ENCODE measurements at places on chromosomes 16 and 17.

GRCh38 chr17:76530811-76531485 is 6.6 kb downstream of the CYGB start:
- no peak for DNase-seq
- H3K27ac ChIP-seq = no peak overlapping the region
- no peak overlapping the region for H3K4me3 ChIP-seq
- no peaks in the 10 kb centered on the region for H3K36me3 ChIP-seq
- H3K4me1 ChIP-seq = peaks cover 39% of the 10 kb centered on the region
- no peaks in the 10 kb centered on the region for H3K27me3 ChIP-seq

DNA sequence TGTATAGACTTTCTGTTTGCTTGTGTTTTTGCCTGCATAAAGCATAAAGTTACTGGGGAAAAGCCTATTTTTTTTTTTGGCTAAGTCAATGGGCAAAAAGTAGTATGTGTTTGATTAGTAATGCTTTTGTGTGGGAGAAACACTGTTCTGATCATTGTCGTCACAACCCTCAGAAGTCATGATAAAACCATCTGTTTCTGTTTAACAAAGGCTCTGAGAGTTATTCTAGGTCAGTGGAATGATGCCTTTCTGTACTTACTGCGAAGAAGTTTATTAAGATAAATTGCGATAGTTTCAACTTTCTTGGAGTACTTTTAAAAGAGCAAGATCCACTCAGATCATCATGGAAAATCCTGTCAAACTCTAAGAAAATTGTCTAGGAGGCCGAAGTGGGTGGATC is 80.9 kb downstream of the PRKCA start:
- H3K36me3 ChIP-seq = no peaks in the 10 kb centered on the region
- H3K27ac ChIP-seq = peak overlapping the region; percentile 27
- peak; percentile 98 for DNase-seq
- H3K27me3 ChIP-seq = no peaks in the 10 kb centered on the region

GRCh38 chr17:73128496-73128895 is 36.0 kb upstream of the SLC39A11 start:
- no peaks in the 10 kb centered on the region for H3K27me3 ChIP-seq
- no peak overlapping the region for H3K27ac ChIP-seq
- DNase-seq = no peak
- no peak overlapping the region for H3K4me3 ChIP-seq
- H3K36me3 ChIP-seq = no peaks in the 10 kb centered on the region

GRCh38 chr17:4838309-4838785 is 5.2 kb downstream of the MINK1 start:
- no peaks in the 10 kb centered on the region for H3K27me3 ChIP-seq
- H3K4me1 ChIP-seq = peaks cover 15% of the 10 kb centered on the region
- H3K4me3 ChIP-seq = no peak overlapping the region
- no peak for DNase-seq
- H3K27ac ChIP-seq = no peak overlapping the region

- H3K4me3 ChIP-seq = no peak overlapping the region
- no peak overlapping the region for H3K27ac ChIP-seq
- H3K36me3 ChIP-seq = peaks cover 5% of the 10 kb centered on the region
- peaks cover 32% of the 10 kb centered on the region for H3K4me1 ChIP-seq
Measured at GRCh38 chr17:35025541-35025940, 38.0 kb downstream of the RFFL start.

GRCh38 chr17:78257810-78258322 is 26.4 kb downstream of the TMEM235 start:
- peaks cover 4% of the 10 kb centered on the region for H3K4me1 ChIP-seq
- no peak overlapping the region for H3K4me3 ChIP-seq
- DNase-seq = peak; percentile 12
- H3K36me3 ChIP-seq = no peaks in the 10 kb centered on the region

DNA sequence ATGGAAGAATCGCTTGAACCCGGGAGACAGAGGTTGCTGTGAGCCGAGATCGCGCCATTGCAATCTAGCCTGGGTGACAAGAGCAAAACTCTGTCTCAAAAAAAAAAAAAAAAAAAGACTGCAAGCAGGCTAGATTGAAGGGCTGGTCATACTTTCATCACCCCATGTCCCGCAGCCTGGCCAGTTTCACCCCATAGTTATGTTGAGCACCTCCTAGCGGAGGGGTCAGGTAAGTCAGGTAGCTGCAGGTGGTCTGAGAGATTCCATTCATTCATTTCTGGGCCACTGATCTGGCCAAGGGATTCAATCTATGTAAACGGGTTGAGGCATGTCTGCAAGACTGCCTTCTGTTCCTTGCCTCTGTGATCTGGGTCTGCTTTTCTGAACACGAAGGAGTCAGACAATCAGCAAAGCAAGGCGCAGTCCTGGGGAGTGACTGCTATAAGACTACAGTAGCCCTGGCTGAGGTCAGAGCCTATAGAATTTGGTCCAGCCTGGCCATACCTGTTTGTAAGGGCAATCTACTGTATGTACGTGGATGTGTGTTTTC is 23.6 kb upstream of the BPTF start:
- peaks cover 1% of the 10 kb centered on the region for H3K27me3 ChIP-seq
- no peak for DNase-seq
- no peaks in the 10 kb centered on the region for H3K36me3 ChIP-seq
- no peak overlapping the region for H3K27ac ChIP-seq
- no peak overlapping the region for H3K4me3 ChIP-seq
- H3K4me1 ChIP-seq = no peaks in the 10 kb centered on the region

DNA sequence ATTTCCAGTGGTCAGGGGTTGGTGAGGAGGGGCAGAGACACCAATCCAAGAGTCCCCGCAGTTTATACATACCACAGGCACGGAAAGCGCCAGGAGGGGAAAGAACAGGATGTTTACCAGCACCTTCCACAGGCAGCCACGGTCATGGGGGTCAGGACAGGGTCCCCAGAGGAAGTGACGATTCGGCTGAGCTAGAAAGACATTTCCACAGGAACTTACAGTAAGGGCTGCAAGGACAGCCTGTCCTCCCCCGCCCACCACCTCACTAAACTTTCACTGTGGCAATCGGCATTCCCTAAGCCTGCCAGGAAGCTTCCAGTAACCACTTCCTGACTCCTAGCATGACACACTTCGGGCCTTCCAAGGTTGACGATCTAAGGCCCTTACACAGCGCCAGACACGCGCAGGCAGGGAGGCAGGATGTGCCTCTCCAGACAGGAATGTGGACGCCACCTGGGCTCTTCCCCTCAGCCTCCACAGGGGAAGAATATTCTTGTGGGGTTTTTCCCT is 1.2 kb upstream of the MT2A start:
- no peaks in the 10 kb centered on the region for H3K36me3 ChIP-seq
- peak overlapping the region; percentile 92 for H3K27ac ChIP-seq
- H3K27me3 ChIP-seq = no peaks in the 10 kb centered on the region
- peak; percentile 100 for DNase-seq
- H3K4me1 ChIP-seq = peaks cover 45% of the 10 kb centered on the region
- peak overlapping the region; percentile 42 for H3K4me3 ChIP-seq

DNA sequence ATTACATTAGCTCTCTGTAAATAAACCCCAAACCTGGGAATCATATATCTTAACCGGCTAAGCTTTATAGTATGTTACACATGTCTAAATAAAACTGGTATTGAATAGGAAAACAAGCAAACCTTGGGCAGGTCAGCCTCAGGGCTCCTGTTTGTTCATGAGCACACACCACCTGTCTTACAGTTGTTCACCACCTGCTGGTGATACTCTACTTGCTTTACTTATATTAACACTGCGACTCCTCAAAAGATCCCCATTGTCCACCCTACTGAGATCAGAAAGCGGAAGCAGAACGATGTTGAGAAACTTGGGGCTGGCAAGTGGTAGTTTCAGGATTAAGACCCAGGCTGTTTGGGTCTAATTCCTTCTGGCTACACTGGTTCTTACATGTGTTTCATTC is 16.4 kb downstream of the CDH13 start:
- no peaks in the 10 kb centered on the region for H3K36me3 ChIP-seq
- no peaks in the 10 kb centered on the region for H3K27me3 ChIP-seq
- H3K4me1 ChIP-seq = peaks cover 22% of the 10 kb centered on the region
- no peak overlapping the region for H3K4me3 ChIP-seq

- H3K36me3 ChIP-seq = no peaks in the 10 kb centered on the region
- no peaks in the 10 kb centered on the region for H3K27me3 ChIP-seq
- H3K27ac ChIP-seq = no peak overlapping the region
- DNase-seq = no peak
- no peak overlapping the region for H3K4me3 ChIP-seq
- no peaks in the 10 kb centered on the region for H3K4me1 ChIP-seq
Measured at GRCh38 chr17:34067011-34067410, 188.1 kb upstream of the CCL2 start.

DNA sequence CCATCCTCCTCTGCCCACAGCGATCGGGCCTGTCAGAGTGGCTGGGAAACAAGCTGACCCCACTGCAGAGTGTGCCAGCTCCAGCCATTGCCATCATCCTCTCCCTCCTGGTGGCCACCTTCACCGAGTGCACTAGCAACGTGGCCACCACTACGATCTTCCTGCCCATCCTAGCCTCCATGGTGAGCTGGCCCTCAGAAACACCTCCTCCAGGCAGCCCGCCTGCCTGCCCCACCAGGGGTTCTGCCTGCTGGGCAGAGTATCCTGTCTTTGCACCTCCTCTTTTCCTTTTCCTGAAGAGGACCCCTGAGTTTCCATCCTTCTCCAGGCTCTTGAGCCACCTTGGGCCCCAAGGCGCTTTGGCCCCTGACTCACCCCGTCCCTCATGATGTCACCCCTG is 10.5 kb upstream of the FOXN1 start:
- no peak for DNase-seq
- no peak overlapping the region for H3K27ac ChIP-seq
- no peaks in the 10 kb centered on the region for H3K4me1 ChIP-seq
- H3K36me3 ChIP-seq = no peaks in the 10 kb centered on the region
- H3K4me3 ChIP-seq = no peak overlapping the region

DNA sequence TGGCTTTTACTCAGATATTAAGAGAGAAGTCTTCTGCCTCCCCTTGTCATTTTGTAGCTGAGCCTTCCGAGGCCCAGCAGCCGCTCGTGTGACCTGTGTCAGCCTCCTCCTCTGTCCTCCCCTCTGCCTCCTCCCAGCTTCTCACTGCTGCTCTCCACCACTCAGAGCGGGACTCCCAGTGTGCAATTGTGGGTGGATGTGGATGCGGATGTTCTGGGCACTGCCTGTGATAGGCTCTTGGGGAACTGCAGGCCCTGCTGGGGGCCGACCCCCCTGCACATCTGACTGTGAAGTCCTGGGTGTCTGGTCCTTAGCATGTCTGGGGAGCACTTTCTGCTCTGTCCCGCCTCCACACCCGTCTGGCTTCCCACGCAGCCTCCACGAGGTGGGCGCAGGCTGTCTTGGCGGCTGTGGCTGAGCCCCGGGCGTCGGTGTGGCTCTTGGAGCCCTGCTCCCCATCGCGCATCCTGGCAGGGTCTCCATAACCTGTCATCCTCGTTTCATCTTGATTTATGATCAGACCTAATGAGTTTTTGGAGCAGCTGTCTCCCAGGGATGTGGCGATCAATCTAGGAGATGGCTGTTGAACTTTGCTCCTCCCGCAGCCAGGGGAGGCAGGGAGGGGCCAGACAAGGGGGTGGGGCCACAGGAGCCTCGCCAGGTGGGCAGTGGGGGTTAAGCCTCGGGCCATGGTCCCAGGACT is 28.1 kb downstream of the GRIN2C start:
- H3K4me1 ChIP-seq = peaks cover 8% of the 10 kb centered on the region
- H3K4me3 ChIP-seq = no peak overlapping the region
- no peak overlapping the region for H3K27ac ChIP-seq
- no peaks in the 10 kb centered on the region for H3K27me3 ChIP-seq
- DNase-seq = no peak

DNA sequence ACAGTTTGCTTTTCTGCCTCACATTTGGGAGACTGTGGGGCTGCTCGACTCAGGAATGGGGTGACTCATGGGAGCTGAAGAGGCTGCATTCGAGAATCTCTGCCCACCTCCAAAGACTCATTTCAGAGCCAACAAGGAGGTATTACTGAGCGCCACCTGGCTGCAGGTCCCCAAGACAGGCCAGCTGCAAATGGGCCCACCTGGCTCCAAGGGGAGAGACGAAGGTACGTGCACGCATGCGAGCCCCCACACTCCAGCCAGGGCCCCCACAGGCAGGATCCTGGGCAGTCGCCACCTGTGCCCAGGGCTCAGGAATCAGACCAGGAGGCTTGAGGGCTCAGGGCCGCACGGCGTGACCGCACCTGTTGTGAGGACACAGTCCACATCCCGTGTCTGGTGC is 6.0 kb downstream of the HAGHL start:
- H3K27me3 ChIP-seq = no peaks in the 10 kb centered on the region
- peaks cover 4% of the 10 kb centered on the region for H3K36me3 ChIP-seq
- peaks cover 3% of the 10 kb centered on the region for H3K4me1 ChIP-seq
- H3K27ac ChIP-seq = no peak overlapping the region

DNA sequence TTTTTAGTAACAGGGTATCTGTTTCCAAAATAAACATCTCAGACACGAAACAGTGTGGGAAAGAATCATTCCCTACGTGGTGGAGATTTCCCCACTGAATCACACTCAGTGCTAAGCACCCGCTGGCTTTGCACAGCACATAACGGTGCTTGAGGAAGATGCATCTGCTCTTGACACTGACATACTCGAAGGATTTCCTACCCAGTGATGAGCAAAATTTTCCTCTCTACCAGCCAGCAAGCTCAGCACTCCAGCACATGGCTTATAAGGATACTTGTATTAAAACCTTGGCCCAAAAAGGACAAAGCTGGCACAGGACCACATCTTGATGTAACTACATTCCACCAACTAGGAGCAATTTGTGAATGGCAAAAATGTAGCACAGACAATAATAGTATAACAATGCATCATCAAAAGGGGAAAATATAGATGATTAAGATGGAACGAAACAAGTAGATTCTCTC is 59.0 kb downstream of the ANKFY1 start:
- peaks cover 20% of the 10 kb centered on the region for H3K36me3 ChIP-seq
- H3K27me3 ChIP-seq = no peaks in the 10 kb centered on the region
- DNase-seq = peak; percentile 96
- H3K27ac ChIP-seq = peak overlapping the region; percentile 80
- H3K4me1 ChIP-seq = peaks cover 20% of the 10 kb centered on the region
- no peak overlapping the region for H3K4me3 ChIP-seq

DNA sequence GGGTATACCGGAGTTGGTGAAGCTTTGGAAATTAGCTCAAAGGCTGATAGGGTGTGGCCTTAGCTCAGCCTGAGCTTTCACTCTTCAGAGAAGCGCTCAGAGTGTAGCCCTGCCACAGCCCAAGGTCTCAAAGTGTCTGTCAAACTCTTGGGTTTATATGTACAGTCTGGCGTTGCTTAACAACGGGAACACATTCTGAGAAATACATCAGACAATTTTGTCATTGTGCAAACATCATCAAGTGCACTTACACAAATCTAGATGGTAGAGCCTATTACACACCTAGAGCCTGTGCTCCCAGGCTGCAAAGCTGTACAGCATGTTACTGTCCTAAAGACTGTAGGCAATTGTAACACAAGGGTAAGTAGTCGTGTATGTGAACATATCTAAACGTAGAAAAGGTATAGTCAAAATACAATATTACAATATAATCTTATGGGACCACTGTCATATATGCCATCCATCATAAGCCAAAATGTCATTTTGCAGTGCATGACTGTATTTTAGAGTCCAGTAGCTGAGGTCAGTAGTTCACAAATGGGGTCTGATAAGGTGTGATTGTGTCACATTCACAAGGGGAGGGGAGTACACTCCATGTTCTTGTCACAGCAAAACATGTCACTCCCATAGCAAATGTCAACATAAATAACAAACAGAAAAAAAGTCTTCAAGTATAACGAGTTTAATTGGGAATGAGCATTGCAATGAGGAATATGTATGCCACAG is 20.6 kb downstream of the CHAD start:
- no peak overlapping the region for H3K27ac ChIP-seq
- H3K36me3 ChIP-seq = no peaks in the 10 kb centered on the region
- no peaks in the 10 kb centered on the region for H3K4me1 ChIP-seq
- DNase-seq = no peak
- no peak overlapping the region for H3K4me3 ChIP-seq

GRCh38 chr17:13266606-13267005 is 248.8 kb upstream of the ELAC2 start:
- peak; percentile 63 for DNase-seq
- H3K36me3 ChIP-seq = no peaks in the 10 kb centered on the region
- H3K4me1 ChIP-seq = no peaks in the 10 kb centered on the region
- no peaks in the 10 kb centered on the region for H3K27me3 ChIP-seq
- no peak overlapping the region for H3K4me3 ChIP-seq
- H3K27ac ChIP-seq = no peak overlapping the region
